M059J (cell line): ENCODE measurements at places on chromosomes 16 and 17. TPM values are rescaled to one million over a fixed set of nuclear protein-coding genes. Genes with fewer than 3 reads are reported as not detected.

Gene MILR1
- total RNA-seq, result 2.7 and 6.3 TPM in 2 replicates

Gene HYDIN
- 0.07 TPM in 1 of 2 replicates, not detected in the other for total RNA-seq

Gene WIPI1
- total RNA-seq, result 32.8 and 36.0 TPM in 2 replicates

Gene ARHGAP23
- 8.5 and 32.0 TPM in 2 replicates for total RNA-seq

Gene FOXJ1
- not detected in 2 replicates for total RNA-seq

Gene TOM1L1
- 17.5 and 18.3 TPM in 2 replicates for total RNA-seq

Gene PRSS36
- total RNA-seq, result 0.10 and 0.49 TPM in 2 replicates

Gene NFATC3
- 24.9 and 31.9 TPM in 2 replicates for total RNA-seq

Gene MT1F
- 12.8 and 13.0 TPM in 2 replicates for total RNA-seq

Gene ZP2
- not detected in 2 replicates for total RNA-seq

Gene SECTM1
- 30.2 and 41.0 TPM in 2 replicates for total RNA-seq

DNA sequence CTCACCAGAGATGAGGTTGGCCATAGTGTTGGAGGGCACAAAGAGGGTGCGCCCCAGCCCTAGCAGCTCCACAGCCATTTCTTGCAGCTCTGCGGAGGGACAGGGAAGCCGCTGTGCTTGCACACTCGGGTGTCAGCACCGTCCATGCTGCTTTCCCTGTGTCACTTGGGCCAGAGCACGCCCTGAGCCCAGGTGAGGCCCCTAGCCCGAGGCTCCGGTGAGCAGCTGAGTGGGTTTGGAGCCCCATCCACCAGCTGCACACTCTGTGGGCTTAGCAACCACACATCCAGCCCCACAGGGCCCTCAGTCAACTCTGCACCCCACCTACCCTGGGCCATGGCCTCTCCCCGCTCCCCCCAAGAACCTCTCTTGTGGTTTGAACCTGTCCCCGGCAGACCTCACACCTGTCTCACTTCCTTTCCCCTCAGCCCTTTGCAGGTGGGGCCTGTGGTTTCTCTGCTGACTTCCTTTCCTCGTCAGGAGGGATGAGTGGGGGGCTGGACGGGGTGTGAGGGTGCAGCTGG is 20.7 kb downstream of the TMEM235 start:
- no peak for DNase-seq

- DNase-seq, result no peak
Measured at GRCh38 chr17:35705230-35705629, 26.2 kb upstream of the RASL10B start.

GRCh38 chr16:28865722-28866453 is 2.2 kb downstream of the SH2B1 start:
- DNase-seq, result no peak

DNA sequence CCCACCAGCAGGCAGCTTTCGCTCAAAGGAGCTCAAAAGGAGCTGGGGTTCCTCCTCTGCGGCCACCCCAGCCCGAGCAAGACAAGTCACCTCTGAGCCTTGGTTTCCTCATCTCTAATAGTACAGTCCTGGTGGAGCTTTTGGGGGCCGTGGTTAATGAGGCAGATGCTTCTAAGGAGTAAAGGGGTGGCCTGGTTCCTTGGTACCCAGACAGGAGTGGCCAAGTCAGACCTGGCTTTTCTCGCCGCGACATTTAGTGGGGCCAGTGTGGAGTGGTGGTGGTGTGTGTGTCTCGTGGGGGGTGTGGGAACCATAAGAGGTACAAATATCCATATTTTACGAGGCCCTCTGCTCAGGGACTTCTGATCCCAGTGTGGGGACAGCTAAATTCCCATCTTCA is 6.7 kb downstream of the FOXF1 start:
- DNase-seq, result peak; percentile 34

DNA sequence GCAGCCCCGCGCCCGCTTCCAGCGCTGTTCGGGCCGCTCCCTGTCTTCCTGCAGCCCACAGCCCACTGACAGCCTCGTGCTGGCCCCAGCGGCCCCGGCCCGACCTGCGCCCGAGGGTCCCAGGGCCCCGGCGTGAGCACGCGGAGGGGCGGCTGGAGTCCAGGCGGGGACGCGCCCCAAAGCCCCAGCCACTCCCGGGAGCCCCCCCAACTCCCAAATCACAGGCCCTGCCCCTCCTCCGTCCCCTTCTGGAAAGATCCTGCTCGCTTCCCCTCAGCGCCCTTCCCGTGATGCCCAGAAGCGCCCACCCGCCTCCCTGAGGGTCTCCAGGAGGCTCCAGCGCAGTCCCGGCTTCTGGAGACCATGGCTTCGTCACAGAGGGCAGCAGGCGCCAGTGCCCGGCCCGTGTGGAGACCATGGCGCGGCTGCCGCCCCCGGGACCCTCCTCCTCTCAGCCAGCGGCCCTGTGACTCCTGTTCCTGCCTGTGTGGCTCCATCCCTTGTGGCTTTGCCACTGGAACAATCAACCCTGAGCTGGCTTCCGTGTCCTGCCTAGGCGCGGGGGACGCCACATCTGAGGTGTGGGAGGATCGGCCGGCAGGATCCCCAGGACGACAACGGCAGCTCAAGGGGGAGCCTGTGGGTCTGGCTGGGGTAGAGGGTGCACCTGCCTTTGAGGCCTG is 3.9 kb downstream of the UTS2R start:
- DNase-seq, result no peak

DNA sequence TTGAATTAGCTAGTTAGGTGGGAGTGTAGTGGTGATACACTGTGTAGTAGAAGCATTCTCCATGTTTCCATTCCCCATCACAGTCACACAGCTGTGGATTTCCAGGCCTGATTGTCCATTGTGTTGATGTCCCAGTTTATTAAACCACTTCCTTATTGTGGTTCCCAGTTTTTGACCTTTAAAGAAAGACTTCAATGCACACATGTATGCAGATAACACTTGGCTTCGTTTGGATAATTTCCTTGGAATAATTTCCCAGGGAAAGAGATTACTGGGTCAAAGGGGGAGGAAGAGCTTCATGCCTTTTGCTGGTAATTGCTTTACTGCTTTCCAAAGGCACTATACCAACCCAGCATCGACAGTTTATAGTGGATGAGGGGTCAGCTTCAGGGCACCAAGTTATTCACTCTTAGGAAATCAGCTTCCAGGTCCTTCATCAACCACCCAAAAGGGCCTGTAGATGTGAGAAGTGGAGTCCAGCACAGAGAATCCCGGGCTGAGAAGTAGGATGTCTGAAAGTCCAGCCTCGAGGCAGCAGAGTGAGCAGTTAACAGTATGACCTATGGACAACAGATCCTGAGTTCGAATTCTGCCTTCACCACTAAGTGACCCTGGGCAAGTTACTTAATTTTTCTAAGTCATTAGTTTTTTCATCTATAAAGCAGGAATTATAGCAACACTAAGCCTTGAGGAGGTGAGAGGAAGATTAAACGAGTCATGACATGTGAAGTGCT is 31.3 kb upstream of the TNS4 start:
- DNase-seq, result no peak

DNA sequence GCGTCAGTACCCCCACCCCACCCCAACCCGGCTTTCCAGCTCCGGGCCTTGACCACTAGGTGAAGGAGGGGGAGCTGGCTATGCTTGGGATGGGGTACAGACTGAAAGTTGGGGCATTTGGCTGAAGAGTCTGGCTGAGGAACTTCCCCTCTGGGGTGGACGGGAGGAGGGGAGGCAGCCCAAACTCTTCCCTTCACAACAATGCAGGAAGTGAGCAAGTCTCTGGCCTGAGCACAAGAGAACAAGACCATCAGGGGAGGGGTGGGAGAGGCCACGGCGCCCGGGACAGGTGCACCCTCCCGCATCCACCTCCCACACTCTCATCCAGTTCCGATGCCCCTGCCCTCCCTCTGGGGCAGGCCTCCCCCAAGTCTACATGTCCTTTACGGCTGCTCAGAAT is 5.6 kb downstream of the USH1G start:
- no peak for DNase-seq

DNA sequence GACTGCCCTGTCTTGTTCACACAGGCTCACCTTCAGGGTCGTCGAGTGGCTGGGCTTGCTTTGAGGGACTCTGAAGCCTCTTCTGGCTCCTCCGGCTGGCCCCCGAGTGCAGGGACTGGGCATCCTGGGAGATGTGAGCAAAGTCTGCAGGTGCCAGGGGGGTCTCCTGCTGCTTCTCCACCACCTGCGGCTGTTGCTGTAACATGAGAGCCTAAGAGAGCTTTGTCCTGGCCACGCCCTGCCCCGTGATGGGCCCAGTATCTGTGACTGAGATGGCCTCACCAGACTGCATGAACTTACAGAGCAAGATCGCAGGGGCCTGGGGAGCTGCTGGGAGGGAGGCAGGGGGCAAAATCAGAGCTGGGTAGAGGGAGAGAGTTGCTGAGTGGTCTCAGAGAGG is 12.5 kb downstream of the ERN2 start:
- no peak for DNase-seq

DNA sequence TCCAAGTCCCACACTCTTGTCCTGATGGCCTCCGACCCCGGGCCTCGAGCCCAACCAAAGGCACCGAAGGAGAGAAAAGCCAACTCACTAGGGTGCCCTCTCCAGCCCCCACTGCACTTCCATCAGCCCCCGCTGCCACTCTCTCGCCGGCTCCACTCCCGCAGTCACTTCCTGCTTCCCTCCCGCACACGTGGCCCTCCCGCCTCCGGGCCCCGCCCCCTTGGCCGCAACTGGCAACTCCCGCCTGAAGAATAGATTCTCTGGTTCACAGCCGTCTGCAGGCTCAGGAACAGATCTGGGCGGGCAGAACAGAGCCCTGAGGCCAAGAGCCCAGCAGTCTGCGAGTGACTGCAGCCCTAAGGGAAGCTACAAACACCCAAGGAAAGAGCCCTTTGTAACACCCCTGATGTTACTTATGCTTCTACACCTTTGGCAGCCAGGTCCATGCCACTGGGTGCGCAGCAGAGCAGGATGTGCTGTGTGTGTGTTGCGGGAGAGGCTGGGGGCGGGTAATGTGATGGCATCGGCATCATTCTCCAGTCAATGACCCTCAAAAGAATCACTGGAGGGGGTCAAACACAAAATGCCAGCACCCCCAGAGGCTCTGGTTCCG is at the start of gene SLC39A11:
SLC39A11 (minus strand) TSS at position 166 of the 613 bp plus-strand sequence. CDS start 3,924 bp downstream, outside the sequence.
- DNase-seq, result peak; percentile 91

- no peak for DNase-seq
Measured at GRCh38 chr16:48489376-48489775, 104.2 kb upstream of the SIAH1 start.

- DNase-seq, result peak; percentile 95
Measured at GRCh38 chr17:927611-928461, 51.7 kb downstream of the NXN start.

DNA sequence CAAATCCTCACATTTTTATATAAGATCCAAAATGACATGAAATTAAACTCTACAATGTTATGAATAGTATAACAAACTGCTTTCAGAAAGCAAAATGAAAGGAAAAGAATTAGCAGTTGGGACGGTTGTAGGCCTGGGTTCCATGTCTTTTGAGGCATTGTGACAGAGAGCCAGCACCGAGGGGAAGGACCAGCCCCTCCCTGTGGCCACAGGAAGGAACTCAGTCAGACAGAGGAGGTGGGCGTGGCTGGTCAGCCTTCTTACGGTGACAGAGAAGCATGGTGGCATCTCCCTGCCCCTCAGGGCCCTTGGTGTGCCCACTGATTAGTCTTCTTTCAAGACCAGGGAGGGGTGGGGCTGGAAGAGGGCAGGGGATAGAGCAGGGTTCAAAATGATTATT is 5.7 kb downstream of the ZNF319 start:
- DNase-seq, result peak; percentile 62

GRCh38 chr17:28937044-28937729 is 14.1 kb downstream of the PHF12 start:
- DNase-seq, result no peak

DNA sequence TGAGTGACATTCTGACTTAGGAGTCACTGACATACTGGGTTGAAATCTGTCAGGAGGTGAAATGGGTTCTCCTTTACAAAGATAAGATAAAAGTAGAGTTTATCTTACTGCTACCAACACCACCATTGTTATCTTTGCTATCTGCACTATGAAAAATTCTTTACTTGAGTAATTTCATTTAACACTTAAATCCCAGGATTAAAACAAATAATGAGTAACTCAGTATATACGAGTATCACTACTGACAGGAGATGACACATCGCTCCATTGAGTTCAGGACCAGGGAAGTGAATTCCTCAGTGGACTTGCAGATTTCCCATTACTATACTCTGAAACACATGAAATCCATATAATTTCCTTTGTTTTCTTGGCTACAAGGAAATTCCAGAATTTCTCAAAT is 242.1 kb upstream of the NLRP1 start:
- DNase-seq, result peak; percentile 65

GRCh38 chr17:36104701-36105181 is 1.1 kb downstream of the CCL4 start:
- no peak for DNase-seq

DNA sequence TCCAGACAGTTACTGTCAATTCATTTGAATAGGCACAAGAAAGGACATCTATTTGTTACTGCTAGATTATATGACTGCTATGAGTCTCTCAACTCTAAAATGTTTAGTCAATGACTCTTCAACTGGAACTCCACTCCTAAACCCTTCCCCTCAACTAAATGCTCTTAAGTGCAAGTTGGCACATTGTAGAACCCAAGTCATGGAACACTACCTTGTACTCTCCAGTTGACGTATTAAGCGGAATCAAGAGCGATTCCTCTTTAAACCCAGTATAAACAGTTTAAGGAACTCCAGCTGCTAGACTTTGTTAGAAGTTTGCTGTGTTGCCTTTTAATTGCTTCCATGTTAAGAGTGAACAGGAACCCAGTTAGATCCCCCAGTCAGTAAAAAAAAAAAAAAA is 44.6 kb downstream of the STH start:
- no peak for DNase-seq

DNA sequence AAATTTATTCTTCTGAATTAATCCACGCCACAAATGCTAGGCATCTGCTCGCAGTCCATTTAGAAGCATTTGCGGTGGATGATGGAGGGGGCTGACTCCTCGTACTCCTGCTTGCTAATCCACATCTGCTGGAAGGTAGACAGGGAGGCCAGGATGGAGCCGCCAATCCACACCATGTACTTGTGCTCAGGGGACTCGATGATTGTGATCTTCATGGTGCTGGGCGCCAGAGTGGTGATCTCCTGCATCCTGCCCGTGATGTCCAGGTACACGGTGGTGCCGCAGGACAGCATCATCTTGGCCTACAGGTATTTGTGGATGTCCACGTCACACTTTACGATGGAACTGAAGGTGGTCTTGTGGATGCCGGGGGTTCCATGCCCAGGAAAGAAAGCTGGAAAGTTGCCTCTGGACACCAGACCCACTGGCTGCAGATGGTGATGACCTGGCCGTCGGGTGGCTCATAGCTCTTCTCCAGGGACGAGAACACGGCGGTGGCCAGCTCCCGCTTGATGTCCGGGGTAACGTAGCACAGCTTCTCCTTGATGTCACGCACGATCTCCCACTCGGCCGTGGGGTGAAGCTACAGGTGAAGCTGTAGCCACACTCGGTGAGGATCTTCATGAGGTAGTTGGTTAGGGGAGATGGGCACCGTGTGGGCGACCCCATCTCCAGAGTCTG is 7.5 kb upstream of the HEATR3 start:
- no peak for DNase-seq
